Esophagus muscularis mucosa (tissue), 4 donors: ENCODE measurements at places on chromosomes 5 and 9.

- DNase-seq, result no peak
Observed at GRCh38 chr9:133768859-133769510, 30.8 kb upstream of the SARDH start.

- no peak for DNase-seq
Observed at GRCh38 chr5:149471406-149472183, 79.6 kb downstream of the CSNK1A1 start.

GRCh38 chr5:169728418-169728817 lies 91.3 kb downstream of the DOCK2 start:
- DNase-seq, result no peak

DNA sequence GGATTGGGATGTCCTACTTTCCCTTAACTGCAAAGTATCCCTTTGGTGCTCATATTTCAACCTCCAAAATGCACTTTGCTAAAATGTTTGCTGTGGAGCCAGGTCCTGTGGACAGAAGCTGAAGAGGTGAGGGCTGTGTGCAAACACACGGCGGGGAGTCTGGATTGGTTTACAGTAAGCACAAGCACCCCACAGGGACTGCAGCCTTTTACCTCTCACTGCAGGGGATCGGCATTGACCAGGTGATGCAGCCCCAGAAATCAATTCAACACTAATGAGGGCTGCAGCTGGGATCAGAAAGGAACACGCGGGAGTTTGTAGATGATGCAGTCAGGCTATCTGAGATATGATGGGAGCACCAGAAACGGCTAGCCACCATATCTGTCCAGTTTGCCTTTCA lies 450.9 kb downstream of the CCDC171 start:
- DNase-seq, result no peak

DNA sequence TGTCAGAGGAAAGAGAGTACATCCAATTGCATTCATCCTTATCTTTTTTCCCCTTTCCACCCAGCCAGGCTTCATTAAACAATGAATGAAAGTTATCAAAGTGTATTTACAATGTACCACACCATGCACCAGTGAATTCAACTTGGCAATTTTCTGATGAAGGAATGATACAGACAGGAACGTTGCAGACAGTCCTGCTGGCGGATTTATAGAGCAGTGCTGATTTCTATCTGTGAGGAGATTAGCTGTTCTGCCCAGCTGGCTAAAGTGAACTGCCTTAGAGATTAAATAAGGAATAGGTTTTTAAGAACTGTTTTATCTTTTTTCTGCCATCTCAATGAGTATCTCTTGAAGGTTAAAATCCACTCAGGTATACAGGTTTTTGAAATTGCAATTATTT lies 403.9 kb downstream of the CDH18 start:
- no peak for DNase-seq
